ENCODE measurements at places on chromosomes 6 and 20.

- no peak for DNase-seq
These were observed 75.8 kb downstream of the UBE3D start for GRCh38 chr6:82989736-82990290.

- DNase-seq, result no peak
These were observed 317.0 kb downstream of the CDC5L start for GRCh38 chr6:44704240-44705150.

- DNase-seq, result no peak
These were observed 13.6 kb downstream of the PPP1R14C start for GRCh38 chr6:150156460-150156859.

DNA sequence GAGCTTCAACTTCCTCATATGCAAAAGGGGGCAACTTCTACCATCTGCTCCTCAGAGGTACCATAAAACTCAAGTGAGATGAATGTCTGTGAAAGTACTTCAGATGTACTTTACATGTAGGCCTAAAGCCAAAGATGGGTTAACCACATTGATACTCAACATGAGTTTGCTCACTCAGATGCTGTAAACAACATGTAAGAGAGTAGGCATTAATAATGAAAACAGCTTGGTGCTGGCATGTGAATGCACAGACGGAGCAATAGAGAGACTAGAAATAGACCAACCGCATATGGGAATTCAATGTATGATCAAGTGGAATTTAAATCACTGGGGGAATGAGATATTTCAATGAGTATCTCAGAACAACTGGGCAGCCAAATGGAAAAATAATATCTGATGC is 143.8 kb upstream of the CDYL start:
- no peak for DNase-seq

- no peak for DNase-seq
These were observed 103.8 kb downstream of the RNASET2 start for GRCh38 chr6:166852451-166852975.

DNA sequence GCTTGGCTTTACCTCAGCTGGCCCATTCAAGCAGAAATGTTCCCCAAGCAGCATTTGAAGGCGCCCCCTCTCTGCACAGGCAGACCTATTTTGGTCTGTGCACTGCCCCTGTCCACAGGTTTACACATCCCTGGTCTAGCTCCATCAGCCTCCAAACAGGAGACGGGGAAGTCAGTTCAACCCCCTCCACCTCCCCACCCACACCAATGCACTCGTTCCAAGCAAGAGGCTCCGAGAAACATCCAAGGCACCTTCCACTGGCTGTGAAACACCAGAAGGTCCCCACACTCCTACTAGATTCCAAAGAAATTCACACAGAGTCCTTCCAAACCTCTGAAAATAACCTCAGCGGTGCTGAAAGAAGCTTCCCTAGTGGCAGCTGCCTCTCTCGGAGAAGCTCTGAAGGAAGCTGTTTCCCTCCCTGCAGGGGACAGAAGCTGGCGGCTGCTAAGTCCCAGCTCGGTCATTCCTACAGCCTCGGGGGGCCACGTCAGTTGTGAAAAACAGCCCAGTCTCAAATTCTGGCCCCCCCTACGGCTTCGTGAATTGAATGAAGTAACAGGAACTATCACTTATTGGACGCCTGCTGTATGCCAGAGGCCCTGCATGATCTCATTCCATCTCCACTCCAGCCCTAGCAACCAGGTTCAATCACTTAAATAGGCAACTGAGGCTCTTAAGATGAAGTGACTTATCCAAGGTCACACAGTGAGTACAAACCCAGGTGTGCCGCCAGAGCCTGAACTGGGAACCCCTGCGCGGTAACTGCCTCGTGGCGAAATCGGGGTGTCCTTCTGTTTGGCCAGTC is 815 bp downstream of the SPATA2 start:
- peak; percentile 67 for DNase-seq

DNA sequence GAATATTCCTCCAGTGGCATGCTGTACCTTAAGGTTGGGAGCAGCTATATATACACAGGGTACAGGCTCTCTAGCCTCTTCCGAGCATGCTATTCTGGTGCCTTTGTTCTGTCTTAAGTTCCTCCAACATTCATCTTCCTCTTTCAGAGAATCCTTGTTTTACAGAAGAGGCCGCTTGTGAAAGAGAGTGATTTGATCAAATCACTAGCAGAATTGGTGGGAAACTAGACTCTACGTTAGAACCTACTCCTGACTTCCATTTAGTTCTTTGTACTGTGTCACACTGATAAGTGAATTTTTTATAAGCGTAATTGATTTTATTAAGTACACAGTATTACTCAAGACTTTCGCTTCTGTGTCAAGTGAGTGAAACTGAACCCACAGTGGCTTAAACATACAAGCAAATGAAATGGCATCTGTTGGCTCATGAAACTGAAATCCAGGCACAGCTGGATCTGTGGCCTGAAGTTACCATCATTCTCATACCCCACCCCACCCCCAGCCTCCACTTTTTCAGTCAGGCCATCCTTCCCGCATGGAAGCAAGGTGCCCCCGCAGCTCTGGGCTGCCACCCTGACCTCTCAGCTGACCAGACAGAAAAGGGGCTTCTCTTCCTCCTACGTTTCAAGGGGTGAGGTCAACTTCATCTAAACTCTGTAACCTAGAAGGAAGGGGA is 102.3 kb downstream of the RPP40 start:
- no peak for DNase-seq

- DNase-seq, result no peak
These were observed 26.5 kb downstream of the ERMARD start for GRCh38 chr6:169777896-169778295.

- no peak for DNase-seq
These were observed 30.4 kb downstream of the LGSN start for GRCh38 chr6:63289269-63289872.

- no peak for DNase-seq
These were observed 46.2 kb upstream of the RFPL4B start for GRCh38 chr6:112300896-112301295.

DNA sequence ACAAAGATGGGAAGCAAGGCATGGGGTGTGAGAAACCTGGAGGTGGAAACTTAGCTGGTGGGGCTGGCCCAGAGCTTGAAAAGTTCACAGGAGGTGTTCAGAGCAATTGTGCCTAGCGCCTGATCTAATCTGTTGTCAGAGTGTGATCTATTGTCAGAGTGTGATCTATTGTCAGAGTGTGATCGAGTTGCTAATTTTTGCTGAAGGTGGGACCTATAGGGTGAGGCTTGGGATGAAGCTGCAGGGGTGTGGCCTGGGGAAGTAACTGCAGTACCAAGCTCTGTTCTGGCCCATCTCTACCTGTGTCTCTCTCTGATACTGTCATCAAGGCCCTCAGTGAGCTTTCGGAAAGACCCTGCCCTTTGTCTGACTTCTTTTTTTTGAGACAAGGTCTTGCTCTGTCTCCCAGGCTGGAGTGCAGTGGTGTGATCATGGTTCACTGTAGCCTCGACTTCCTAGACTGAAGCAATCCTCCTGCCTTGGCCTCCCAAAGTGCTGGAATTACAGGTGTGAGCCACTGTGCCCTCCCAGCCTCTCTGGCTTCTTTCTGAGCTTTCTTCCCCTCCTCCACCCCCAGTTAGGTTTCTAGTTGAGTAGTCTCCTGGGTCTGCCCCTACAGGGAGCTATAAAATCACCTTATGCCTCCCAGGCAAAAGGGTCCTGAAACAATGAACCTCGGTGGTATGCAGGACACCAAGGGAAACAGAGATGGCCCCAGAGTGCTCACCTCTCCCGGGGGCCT is 150.8 kb upstream of the RNF24 start:
- no peak for DNase-seq

Measured in DMS53 (cell line).